ENCODE measurements at places on chromosomes 12 and 14. TPM values are rescaled to one million over a fixed set of nuclear protein-coding genes. Genes with fewer than 3 reads are reported as not detected.

- no peak for DNase-seq
These were observed 753 bp downstream of the ACRBP start for GRCh38 chr12:6646276-6647082.

DNA sequence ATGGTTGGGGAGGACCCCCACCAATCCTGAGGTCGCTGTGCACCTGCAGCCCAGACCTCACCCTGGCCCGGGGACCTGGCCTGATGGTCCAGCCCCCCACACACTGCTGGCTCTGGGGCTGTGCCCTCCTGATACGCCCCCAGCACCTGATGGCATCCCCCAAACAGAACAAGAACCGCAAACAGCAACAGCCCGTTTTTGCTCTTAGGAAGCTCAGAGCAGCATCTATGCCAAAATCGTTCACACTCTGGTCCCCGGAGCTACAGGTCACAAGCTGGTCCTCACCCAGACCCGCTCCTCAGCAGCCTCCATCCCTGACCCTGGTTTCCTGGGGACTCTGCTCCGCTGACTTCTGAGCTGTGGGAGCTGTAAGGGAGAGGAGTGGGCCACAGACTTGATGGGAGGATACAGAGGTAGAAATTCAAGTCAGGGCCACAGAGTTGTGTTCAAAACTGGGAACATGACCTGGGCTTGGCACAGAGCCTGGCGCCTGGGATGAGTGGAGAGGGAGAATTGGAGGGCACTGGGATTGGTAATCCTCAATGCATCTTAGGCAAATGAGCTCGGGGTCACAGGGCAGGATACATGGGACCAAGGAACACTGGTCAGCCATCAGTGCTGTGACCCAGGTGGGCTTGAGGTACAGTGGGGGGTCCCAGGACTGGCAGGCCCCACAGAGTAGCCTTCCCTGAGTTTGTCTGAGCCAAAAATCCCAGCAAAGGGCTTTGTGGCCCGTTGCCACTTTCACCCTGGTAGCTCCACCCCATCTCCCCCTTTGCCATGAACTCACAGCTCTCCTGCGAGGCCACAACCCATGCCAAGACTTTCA lies 170.9 kb upstream of the RTL1 start:
- DNase-seq: no peak

DNA sequence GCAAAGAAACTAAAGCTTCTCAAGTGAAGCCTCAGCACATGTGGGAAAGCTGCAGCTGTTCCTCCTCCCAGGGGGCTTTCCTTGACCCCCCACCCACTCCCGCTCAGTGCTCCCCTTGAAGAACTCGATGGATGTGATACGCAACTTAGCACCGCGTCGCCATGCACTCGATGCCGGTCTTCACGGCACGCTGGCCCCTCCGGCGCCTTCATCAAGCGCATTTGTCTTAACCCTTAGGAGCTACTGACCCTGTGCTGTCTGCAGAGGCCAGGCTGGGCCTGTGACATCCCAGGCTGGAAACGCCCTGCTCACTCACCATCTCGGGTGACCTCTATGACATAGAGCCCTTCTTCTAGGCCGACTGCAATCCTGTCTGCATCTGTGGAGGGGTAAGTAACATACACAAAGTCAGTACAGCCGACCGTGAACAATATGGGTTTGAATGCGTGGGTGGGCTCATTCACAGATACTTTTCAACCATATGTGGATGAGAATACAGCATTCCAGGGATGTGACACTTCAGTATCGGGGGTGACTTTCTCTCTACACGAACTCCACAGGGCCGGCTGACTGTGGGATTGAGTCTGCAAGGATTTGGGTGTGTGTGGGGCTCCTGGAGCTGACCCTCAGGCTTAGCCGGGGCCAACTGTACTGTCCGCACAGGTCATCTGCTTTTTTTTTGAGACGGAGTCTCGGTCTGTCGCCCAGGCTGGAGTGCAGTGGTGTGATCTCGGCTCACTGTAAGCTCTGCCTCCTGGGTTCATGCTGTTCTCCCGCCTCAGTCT lies 23.1 kb downstream of the AMN start:
- DNase-seq: no peak

- DNase-seq: no peak
These were observed 26.0 kb downstream of the XRCC3 start for GRCh38 chr14:103688906-103689902.

The NAV3 gene
- 53.3 TPM for total RNA-seq

- no peak for DNase-seq
These were observed at the start of gene CD27 for GRCh38 chr12:6444704-6445688. CD27 (plus strand) TSS chr12:6444955; CDS start chr12:6445096, 141 bp downstream.

GRCh38 chr12:46379352-46379751 lies 6.8 kb upstream of the SLC38A2 start:
- no peak for DNase-seq

- DNase-seq: no peak
These were observed 124.1 kb downstream of the STXBP6 start for GRCh38 chr14:24925771-24926374.

The FBXO34 gene
- total RNA-seq: 14.0 TPM

The RNF212B gene
- not detected for total RNA-seq

DNA sequence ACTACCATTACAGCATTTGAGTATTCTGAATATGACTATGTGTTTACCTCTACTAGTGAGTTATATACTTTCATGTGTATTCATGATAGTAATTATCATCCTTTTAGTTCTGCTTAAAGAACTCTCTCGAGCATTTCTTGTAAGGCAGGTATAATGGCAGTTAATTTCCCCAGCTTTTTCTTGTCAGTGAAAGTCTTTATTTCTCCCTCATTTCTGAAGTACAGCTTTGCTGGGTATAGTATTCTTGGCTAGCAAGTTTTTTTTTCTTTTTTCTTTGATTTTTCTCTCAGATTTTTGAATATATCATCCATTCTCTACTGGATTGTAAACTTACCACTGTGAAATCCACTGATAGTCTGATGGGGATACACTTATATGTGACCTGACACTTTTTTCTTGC lies 165.9 kb upstream of the ARHGAP5 start:
- DNase-seq: no peak

- DNase-seq: no peak
These were observed 1.2 kb downstream of the CNOT2 start for GRCh38 chr12:70244409-70244808.

- DNase-seq: peak; percentile 68
These were observed 73.4 kb downstream of the SPTB start for GRCh38 chr14:64806202-64806861.

DNA sequence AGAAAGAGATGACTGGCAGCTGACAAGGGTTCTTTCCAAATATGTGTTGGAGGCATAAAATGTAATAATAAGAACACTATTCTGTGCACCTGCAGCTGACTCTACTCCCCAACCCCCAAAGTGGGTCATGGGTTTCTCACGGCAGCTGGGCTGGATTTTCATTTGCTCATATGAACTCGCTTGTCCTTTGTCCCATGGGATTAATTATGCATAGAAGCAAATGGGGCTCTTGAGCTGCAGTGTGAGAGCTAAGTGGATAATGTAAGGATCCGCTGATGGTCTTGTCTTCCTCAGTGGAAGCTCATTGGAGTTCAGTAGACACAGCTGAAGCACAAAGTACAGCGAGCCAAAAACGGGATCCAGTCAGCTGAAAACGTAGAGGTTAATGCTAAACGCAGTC lies 46.3 kb downstream of the TTC8 start:
- DNase-seq: no peak

The FGF23 gene
- total RNA-seq: not detected

DNA sequence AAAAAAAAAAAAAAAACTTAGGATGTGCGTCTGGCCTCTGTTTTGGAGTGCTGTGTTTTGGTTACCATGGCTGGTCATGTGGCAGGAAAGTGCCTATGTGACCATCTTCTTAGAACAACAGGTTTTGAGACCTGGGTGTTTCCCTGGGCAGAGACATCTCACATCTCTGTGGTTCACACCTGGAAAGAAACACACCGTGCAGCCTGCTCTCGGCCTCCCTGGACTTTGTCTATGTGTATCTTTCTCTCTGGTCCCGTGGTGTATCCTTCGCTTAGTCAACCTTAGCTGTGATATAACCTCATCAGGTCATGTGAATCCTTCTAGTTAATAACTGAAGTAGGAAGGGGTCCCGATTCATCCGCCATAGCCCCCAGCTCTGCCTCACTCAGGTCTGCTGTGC lies 22.6 kb downstream of the ACADS start:
- DNase-seq: no peak

DNA sequence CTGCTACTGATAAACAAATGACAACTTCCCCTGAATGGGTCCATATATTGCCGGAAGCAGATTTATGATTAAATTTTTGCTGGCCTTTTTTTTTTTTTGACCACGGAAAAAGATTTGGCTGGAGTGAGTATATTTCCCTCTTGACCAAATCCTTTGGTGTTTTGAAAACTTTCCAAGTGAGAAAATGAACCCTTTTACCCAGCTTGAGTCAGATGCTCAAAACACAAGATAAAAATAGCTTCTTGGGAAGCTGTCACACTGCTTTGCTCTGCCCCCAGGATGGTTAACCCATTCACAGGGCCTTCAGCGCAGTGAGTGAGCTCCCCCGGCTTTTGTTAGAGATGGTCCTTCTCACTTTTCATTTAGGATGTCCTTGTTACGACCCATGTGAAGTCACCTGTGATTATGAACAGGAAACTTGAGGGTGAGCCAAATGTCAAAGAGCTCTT lies 224.3 kb downstream of the PELI2 start:
- peak; percentile 80 for DNase-seq

- no peak for DNase-seq
These were observed 155.7 kb upstream of the GSC start for GRCh38 chr14:94925416-94926173.

DNA sequence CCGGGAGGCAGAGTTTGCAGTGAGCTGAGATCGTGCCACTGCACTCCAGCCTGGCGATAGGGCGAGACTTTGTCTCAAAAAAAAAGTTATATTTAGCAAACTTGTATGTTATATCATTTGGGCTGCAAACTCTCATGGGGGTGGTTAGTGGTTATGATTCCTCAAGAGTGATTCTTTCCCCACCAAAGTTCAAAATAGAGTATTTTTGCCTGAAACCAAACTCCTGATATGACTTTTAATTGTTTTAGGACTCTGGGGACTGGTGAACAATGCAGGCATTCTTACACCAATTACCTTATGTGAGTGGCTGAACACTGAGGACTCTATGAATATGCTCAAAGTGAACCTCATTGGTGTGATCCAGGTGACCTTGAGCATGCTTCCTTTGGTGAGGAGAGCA lies 18.6 kb downstream of the HSD17B6 start:
- peak; percentile 26 for DNase-seq

The HECTD4 gene
- 8.2 TPM for total RNA-seq

The LMNTD1 gene
- total RNA-seq: not detected

- DNase-seq: no peak
These were observed 454.0 kb downstream of the FOXG1 start for GRCh38 chr14:29220566-29220965.

The CDCA3 gene
- total RNA-seq: 120 TPM
